Stimulated activated naive B cell treated with anti-CD40 and anti-IgM and Interleukin-4, amounts not matched to agents 10 μg/mL and 1 μg/mL and 100 μg/mL, for 72 hours (primary cell): ENCODE measurements at places on chromosomes 7 and 10.

- no peak for DNase-seq
These were observed at the start of gene PDE1C for GRCh38 chr7:32070406-32071360. TSS of gene PDE1C (minus strand) at chr7:32070407.

DNA sequence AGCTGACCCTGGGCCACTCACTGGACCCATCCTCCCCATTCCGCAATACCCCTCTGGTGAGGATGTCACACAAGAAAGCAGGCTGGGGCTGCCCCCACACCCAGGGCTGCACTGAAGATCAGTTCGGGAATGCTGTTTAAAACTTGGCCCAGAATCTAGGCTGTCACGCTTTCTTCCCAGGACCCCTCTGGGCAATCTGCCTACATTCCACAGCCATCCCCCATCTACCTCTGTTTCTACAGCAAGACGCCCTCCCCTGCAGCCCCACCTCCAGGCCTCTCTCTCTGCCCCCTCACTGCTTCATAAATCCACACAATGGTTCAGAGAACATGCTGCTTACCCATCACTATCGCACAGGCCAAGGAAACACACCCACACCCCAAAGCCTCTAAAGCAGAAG lies 36.1 kb downstream of the XPNPEP1 start:
- no peak for DNase-seq

- no peak for DNase-seq
These were observed 184.7 kb downstream of the MAGI2 start for GRCh38 chr7:79268730-79269129.

GRCh38 chr10:50496228-50496627 lies 127.5 kb downstream of the SGMS1 start:
- DNase-seq = no peak

GRCh38 chr7:19322002-19322401 lies 176.8 kb upstream of the FERD3L start:
- no peak for DNase-seq

- DNase-seq = no peak
These were observed 8.4 kb upstream of the MARVELD1 start for GRCh38 chr10:97705006-97705670.

GRCh38 chr7:85070967-85071628 lies 115.8 kb downstream of the SEMA3D start:
- no peak for DNase-seq

- DNase-seq = no peak
These were observed 9.3 kb upstream of the GATAD1 start for GRCh38 chr7:92437956-92438491.

DNA sequence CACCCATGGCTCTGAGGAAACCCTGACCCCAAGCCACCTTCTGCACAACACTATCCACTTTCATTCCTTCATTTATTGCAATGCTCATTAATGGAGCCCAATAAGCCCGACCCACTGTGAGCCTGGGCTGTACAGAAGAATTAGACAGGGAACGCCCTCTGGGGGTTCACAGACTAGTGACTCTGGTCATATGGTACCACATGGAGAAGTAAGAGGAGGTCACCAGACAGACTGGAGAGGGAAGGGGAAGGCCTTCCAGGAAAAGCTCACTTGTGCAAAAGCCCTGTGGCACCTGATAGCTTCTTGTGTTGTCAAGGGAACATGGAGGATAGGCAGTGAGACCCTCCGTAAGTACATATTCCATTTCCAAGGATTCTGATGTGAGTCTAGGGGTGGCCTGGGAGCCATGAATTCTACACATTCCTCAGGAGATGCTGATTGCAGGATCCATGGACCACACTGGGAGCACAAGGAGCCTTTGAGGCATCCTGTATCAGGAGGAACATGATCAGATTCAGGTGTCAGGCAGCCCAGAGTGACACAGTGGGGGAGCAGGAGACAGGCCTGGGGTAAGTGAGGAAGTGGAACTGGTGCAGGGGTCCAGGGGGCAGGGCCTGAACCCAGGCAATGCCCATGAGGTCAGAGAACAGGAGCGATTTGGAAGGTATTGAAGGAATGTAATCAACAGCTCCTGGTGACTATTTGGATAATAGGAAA lies 19.9 kb downstream of the TMEM72 start:
- DNase-seq = no peak

GRCh38 chr10:64385355-64385754 lies 864.2 kb downstream of the REEP3 start:
- no peak for DNase-seq

- peak; percentile 12 for DNase-seq
These were observed 24.0 kb upstream of the RNF32 start for GRCh38 chr7:156616269-156617202.

- DNase-seq = peak; percentile 50
These were observed 102.8 kb upstream of the ZNF438 start for GRCh38 chr10:31134311-31134952.

DNA sequence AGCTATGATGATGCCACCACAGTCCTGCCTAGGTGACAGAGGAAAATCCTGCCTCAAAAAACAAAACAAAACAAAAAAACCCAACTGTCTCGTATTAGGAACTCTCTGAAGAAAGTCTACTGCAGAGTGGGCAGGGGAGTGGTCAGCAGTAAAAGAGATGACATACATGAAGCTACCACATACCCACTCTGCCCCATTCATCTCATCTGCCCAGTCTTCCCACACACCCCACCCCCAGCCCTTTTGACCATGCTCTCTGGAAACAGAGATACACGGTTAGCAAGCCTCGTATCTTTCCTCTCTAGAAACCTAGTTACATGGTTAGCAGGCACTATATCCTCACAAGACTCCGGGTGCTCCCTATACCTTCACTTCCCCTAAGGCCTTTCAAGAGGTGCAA lies 8.3 kb downstream of the SLC37A3 start:
- peak; percentile 31 for DNase-seq

- DNase-seq = no peak
These were observed 231.5 kb upstream of the KLF14 start for GRCh38 chr7:130965515-130965914.

DNA sequence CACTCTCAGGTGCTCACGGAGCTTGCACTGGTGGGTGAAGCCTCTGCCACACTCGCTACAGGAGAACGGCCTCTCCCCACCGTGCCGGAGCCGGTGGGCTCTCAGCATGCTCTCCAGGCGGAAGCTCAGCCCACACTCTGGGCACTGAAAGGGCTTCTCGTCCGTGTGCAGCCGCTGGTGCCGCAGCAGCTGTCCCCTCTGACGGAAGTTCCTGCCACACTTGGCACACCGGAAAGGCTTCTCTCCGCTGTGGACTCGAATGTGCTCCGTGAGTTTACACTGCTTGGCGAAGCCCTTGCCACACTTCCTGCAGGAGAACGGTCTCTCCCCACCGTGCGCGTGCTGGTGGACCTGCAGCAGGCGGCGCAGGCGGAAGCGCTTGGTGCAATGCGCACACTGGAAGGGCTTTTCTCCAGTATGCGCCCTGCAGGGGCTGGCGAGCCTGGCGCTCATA lies 19.3 kb downstream of the ZNF786 start:
- DNase-seq = no peak

DNA sequence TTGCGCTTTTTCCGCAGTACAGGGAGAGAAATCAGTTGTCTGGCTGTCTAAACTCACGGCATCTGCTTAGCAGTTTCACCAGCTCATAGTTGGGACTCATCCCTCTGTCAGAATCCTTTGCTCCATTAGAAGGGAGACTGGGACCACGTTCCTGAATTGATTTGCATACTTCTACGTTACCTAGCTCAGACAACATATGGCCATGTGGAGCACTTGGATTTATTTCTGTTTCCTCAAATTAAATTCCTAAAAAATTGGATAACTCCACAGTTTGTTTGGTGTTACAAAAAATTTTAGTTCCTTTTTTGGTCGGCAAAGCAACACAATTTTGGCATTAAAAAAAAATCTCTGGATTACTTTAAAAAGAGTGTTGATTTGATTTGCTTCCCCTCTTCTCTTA lies 614.0 kb downstream of the AUTS2 start:
- DNase-seq = no peak

- DNase-seq = no peak
These were observed 57.8 kb downstream of the RASGEF1A start for GRCh38 chr10:43209074-43209455.

DNA sequence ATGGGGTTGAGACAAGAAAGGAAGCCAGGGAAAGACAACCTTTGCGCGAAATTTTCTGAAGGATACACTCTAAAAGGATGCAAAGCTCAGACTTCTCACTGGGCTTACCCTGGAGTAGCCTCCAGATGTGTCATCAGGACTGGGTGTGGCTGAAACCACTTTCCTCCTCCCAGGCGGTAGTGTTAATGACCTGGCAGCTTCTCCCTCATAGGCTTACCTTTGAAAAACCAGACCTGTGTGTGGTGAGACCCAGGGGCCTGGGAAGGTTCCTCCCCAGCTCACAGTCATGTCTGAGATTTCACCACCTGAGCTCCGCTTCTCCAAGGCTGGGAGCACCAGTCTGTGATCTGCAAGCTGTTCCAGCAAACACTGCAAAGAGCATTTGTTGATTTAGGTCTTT lies 93.7 kb downstream of the EPC1 start:
- no peak for DNase-seq

GRCh38 chr10:98478430-98479222 lies 31.9 kb upstream of the HPS1 start:
- DNase-seq = no peak

DNA sequence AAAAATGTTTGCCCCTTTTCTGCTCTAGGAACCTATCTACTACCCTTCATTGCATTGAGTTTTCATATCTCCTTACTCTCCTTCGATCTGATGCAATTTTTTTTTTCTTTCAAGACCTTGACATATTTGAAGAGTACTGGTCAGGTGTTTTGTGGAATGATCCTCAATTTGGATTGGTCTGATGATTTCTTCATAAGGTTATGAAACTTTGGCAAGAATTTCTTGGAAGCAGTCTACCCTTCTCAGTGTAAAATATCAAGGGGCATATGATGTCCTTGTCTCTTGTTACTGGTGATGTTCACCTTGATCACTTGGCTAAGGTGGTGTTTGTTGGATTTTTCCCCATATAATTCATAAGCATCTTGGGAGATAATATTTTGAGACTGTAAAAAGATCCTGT lies 64.7 kb downstream of the CPED1 start:
- no peak for DNase-seq

- no peak for DNase-seq
These were observed 5.9 kb downstream of the TNKS2 start for GRCh38 chr10:91804126-91804510.

DNA sequence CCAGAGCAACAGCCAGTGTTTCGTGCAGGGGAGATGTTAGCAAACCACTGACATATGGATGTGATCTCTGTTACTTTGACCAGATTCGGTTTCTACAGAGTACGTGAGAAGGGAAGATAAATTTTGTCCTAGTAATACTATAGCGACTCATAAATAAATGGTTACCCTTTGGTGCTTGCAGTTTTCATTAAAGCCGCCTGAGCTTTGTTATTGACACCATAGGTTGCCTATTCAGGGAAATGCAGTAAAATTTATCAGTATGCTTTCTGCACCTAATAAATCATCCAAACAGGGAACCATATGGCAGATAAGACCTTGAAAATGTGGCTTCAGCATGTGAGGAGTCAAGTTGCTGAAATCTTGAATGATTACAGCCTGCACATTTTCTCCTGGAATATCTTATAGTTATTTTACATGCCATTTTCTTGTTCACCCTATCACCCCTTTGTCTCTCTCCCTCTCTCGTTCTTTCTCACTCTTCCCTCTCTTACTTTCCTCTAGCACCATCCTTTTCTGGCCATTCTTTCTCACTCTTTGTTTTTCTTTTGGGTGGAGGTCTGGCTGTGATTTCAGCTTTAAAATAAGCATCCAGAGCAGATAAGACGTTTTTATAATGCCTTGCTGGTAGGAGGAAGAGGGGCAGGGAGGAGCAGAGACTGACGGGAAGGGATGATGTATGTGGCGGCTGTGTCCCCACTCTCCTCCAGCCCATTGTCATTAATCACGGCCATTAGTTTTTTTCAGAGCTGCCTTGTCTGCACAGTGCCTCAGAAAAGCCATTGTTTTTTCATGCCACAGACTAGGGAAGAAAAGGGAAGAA lies 182.5 kb downstream of the LRMDA start:
- no peak for DNase-seq

- no peak for DNase-seq
These were observed 158.6 kb upstream of the LYZL1 start for GRCh38 chr10:29130190-29130673.

DNA sequence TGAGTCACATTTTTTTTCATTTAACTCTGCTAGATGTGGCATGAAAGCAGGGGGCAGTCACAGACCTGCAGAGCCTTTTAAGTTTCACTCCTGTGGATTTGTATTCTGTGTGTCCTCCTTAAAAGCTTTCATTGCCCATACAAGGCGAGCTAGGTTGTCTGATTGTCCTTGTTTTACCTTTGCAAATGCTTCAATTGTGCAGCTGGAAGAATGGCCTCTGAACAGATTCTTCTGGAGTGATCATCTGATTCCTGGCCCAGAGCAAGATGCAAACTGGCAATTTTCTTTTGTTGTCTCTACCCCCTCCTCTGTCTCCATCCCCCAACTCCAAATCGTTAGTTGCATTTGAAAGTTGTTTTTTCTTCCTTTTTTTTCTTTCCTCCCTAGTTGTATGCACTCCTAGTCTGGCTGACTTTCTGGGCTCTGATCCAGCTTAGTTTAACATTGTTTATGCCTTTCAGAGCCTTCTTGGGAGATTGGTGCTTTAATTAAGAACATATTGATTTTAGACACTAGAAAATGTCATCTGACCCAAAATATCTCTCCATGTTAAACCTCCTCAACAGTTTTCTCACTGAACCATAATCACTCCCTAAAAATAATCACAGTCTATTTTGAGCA lies 150.2 kb downstream of the REEP3 start:
- DNase-seq = no peak

GRCh38 chr7:70322856-70323255 lies 724.6 kb downstream of the AUTS2 start:
- no peak for DNase-seq

DNA sequence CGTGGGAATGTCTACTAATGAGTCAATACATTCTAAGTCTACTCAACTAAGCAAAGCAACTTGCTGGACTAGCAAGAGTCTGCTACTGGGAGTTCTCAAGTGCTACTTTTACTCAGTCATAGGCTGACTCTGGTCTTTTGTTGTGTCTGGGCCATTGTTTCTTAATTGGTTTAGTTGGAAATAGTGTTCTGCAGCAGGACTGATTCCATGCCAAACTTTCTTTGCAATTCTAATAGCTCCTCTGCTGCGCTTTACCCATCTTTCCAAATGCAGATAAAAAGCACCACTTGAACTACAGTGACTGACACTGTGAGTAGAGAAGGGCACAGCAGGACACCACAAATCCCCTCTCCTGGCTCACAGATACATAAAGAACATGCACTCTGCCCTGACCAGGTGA lies 125.7 kb downstream of the CD36 start:
- DNase-seq = no peak

GRCh38 chr7:87341441-87341840 lies 4.0 kb upstream of the CROT start:
- no peak for DNase-seq
